ENCODE measurements at places on chromosomes 7 and 10.

- DNase-seq = no peak
Observed at GRCh38 chr7:15130666-15131541, 228.4 kb upstream of the DGKB start.

GRCh38 chr7:93178213-93178612, 30.0 kb upstream of the SAMD9L start:
- DNase-seq = no peak

DNA sequence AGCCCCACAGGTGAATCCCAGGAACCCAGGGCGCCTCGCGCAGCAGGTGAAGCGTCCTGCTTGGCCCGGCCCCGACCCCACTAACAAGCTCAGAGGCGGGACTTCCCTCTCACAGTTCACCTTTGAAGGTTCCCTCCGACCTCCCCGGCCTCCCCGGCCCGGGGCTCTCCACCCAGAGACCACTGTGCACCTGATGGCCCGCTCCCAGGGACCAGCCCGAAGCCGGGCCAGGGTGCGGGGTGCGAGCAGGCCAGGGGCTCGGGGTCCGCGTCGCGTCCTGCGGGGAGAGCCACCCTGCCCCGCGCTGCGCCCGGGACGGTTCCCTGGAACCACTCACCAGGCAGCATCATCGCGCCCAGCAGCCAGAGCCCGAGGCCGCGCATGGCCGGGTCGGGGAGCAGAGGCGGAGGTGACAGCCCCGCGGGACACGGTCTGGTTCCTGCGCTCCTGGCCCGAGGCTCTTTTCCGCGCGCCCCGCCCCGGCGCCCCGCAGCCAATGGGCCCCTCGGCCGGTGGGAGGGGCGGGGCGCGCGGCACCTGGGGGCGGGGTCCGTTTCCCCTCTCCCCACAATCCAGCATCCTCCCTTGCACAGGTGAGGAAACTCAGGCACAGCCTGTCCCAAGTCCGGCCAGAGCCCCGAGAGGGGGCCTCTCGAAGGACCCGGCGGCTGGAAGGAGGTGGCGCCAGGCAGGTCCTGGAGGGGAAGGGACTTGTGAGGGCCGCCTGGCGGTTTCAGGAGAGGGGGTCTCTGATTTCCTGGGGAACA, at the start of gene ADAM8:
Gene ADAM8 (minus strand): TSS at position 434 of the 767 bp plus-strand sequence. CDS start 51 bp downstream, at position 383.
- no peak for DNase-seq

DNA sequence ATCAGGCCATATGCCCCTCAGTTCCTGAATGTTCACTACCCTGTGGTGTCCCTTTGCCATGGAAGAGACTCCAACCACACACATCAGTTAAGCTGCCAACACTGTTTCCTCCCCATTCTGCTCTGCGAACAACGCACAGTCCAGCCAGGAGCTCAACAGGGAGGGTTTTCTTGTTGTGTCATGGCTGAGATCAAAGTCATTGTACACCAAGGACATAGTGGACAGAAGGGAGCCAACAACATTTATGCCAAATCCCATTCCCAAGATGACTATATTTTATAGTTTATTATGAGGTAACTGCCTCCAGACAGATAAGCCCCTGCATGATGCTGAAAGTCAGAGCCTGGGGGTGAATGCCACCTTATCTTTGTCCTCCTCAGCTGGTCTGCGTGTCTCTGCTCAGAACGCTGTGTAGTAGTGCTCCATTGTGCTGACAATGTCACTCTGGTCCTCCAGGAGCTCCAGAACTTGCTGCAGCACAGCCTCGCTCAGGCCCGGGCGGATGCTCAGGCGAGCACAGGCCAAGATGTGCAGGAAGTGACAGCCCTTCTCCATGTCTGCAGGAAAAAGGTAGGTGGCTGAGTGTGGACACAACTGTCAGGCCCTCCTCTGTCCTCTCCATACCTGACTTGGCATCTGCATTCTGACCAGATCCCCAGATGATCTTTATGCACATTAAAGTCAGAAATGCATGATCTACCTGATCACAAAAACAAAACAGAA, 27.1 kb upstream of the SH3PXD2A start:
- no peak for DNase-seq

DNA sequence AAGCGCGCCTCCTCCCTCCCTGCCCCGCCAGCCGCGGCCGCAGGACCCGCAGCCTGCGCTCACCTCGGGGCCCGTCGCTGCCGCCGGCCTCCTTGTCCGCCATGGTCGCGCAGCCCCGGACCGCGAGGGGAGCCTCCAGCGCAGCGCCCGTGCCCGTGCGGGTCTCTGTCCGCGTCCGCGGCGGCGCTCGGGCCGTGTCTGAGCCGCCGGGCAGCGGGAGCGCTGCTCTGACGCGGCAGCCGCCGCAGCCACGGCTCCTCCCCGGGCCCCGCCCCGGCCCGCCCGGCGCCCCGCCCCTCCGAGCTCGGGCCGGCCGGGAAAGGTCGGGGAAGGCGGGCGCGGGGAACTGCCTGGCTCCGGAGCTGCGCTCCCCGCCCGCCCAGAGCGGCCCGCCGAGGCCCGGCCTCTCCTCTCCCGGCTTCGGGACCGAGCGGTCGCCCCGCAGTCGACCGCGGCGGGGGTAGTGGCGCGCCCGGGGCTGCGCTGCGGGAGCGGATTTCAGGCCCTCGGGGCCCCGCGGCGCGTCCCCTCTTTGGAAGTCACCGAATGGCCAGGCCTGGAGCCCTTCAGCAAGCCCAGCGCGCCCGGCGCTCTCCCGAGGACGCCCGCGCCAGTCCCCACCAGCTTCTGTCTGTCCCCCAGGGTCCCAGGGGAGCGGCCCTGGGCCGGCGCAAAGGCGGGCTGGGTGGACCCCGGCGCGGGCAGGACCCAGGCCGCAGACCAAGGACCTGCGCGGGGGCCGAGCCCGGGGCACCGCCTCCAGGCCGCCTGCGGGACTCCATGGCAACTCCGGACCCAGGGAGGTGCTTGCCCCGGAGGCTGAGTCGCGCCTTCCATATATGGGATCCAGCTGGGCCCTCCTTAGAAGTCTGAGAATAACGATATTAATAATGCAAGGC, at the start of gene HSPA12A:
Gene HSPA12A (minus strand): TSS at position 200 of the 899 bp plus-strand sequence. CDS start 97 bp downstream, at position 103.
- peak; percentile 59 for DNase-seq

DNA sequence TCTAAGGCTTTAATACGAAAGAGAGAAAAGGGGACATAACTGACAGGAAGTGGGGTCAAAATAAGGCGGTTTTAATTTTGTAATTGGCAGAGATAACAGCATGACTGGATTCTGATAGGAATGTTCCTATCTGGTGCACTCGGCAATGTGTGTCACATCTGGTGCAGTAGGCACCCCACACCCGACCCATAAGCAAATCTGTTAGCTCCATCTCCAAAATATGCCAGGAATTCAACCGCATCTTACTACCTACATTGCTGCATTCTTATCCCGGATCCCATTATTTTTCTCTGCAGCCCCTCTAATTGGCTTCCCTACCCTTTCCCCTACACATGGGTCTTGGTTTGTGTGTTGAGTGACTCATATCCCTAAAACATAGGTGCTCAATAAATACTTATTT, 19.1 kb upstream of the GALNT11 start:
- DNase-seq = no peak

DNA sequence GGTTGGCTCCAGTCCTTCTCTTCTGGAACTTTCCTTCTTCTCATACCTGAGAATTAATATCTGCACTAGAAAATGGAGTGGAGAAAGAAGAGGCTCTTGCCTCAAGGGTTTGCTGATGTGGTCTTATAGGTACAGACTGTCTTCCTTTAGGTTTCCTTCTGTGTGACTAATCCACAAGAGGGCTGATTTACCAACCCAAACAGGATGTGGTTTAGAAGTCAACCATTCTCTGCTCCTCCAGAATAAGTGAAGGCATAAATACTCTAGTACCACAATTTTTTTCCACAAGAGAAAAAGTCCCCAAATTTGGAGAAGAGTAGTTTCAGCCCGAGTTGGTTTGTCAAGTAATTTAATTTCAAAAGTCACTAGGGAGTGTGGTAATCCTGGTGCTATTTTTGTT, 85.8 kb downstream of the NRP1 start:
- DNase-seq = no peak

DNA sequence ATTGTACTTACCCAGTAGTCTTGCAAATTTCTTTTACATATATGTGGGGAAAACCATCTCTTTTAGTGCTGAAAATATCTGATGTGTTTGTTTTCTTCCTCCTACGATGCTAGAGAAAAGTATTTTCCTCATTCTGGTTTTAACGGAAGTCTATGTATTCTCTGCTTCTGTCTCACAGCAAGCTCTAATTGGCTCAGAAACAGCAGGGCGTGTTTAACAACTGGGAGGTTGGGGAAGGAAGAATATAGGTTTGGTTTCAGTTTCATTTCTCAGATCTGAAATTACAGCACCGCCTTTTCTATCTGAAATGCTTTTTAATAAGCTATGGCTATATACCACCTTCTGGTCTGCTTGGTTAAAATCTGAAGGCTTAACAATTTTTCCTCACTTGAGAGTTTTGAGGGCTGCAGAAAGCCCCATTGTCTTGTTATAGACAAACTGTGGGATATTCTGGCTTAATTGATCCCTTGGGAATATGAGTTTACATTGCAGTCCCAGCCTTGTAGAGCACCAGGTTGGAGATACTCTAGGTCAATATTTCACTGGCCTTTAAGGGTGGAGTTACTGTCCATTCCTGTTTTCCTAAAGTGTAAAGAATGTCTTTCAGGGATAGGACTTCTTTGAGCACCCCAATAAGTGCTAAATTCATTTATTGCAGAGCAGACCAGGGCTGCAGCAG, at the start of gene SAMD9:
Gene SAMD9 (minus strand): TSS at position 128 of the 679 bp plus-strand sequence. CDS start 11,882 bp downstream, outside the sequence.
- DNase-seq = peak; percentile 71

GRCh38 chr10:52979295-52979990, 206.9 kb upstream of the MBL2 start:
- no peak for DNase-seq

GRCh38 chr7:8435095-8435494, 1.7 kb downstream of the NXPH1 start:
- DNase-seq = no peak

GRCh38 chr7:115558161-115558560, 472.4 kb downstream of the TFEC start:
- no peak for DNase-seq

GRCh38 chr10:118590334-118590733, 5.1 kb downstream of the PRLHR start:
- DNase-seq = no peak

GRCh38 chr7:77684030-77684429, 12.2 kb upstream of the RSBN1L start:
- no peak for DNase-seq

DNA sequence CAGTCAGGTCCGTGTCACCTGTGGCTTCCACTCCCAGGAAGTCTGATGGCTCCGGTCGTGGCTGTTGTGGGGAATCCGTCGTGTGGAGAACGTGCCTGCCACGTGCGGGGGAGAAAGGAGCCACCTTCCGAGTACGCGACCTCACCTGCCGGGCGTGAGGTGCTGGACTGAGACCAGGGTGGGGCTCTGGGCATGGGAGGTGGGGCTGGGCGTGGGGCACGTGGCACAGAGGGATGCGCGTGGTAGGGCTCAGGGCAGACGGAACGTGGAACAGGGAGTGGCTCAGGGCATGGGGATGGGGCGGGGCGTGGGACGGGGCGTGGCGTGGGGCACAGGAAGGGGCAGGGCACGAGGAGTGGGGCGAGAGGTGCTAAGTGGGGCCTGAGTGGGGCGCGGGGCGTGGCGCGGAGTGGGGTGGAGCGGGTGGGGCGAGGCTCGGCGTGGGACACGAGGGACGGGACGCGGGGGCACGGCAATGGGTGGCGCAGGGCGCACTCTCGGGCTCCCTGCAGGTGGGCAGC, 64.8 kb downstream of the C10orf143 start:
- no peak for DNase-seq

DNA sequence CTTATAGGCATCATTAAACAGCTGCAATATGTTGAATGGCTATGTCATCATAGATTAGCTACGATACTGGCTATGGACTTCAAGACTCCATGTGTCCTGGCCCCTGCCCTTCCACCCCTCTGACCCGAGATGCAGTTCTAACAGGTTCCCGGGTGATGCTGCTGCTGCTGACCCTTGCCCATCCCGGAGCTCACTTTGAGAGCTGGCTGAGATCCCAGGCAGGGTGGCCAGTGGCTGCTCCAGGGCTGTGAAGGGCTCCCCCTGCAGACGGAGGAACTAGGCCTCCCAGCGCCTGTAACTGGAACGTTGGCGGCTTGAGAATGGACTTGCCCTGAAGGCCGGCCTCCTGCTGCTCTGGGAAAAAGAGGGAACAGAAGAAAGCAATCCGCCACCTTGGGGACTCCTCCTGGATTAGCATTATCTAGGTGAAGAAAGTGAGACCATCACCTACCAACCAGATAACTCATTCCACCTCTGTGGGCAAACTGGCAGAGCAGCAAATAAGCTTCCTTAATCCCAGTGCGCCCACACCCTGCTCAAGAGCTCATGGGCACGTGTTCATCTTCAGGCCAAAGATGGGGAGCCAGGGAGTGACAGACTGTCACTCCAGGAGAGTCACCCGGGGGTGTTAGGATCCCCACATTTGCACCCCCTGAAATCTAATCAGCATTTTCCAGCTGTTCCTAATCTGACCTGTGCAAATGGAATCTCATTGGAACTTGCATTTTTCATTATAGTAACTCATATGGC, 56.8 kb downstream of the PARP12 start:
- peak; percentile 14 for DNase-seq

DNA sequence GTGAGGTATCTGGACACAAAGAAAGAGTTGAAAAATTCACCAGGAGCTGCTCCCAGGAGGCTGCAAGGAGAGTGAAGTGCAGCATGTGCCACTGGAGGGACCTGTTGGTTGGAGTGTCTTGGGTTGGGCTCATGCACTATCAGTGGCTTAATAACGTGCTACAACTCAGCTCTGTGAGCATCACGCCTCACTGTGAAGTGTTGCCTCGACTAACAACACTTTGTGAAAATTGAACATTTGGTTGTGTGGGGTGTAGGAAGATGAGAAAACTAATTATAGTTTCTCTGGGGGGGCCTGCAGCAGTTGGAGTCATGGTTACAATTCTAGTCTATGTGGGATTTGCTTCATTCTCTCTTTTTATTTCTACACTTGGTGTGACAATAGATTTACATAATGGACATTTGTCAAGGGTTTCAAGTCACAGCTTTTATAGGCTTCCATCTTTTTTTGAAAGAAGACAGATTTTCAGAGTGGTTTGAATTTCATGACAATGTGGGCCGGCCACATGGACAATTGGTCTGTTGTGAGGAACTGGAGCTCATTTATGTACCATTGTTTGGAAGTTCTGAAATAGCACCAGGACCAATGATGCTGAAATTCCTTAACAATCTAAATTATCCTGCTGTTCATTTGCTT, 121.3 kb downstream of the RAMP3 start:
- DNase-seq = no peak

DNA sequence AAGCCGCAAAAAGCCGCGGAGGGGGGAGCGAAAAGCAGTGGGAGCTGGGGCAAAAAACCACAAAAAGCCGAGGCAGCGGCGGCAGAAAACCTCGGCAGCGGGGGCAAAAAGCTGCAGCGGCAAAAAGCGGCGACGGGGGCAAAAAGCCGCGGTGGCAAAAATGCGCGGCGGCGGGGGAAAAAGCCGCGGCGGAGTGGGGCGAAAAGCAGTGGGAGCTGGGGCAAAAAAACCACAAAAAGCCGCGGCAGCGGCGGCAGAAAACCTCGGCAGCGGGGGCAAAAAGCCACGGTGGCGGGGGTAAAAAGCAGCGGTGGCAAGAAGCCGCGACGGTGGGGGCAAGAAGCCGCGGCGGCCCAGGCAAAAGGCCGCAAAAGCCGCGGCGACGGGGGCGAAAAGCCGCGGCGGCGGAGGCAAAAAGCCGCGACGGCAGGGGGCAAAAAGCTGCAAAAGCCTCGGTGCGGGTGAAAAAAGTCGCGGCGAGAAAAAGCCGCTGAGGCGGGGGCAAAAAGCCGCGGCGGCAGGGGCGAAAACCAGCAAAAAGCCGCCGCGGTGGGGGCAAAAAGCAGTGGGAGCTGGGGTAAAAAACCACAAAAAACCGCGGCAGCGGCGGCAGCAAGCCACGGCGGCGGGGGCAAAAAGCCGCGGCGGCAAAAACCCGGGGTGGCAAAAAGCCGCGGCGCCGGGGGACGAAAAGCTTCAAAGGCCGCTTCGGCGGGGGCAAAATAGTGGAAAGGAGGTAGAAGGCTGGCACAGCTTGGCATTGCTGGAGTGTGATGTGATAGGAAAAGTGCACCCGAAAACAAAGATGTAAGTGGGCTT, 135.9 kb downstream of the ZNF92 start:
- no peak for DNase-seq

Measured in NCI-H1930 (cell line).